ENCODE measurements at places on chromosomes 7 and 10.

GRCh38 chr10:99689461-99689860, 30.2 kb downstream of the ENTPD7 start:
- DNase-seq = no peak

DNA sequence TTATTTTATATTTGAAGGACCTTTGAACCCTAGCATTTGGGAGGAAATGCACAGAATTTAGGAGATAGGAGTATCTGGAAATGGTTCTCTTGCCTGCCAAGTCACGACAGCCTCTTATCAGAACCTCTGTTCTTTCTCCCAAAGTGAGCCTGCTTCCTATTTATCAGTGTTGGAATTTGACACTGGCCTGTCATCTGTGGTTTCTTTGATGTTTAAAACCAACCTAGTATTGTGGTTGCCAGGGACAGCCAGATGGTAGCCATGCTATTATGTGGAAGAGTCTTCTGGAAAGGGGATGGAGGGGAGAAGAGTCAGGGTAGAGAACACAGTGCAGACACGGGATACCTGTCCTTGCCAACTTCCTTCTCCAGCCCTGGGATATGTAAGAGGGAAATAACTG, 21.1 kb downstream of the ZNF282 start:
- no peak for DNase-seq

DNA sequence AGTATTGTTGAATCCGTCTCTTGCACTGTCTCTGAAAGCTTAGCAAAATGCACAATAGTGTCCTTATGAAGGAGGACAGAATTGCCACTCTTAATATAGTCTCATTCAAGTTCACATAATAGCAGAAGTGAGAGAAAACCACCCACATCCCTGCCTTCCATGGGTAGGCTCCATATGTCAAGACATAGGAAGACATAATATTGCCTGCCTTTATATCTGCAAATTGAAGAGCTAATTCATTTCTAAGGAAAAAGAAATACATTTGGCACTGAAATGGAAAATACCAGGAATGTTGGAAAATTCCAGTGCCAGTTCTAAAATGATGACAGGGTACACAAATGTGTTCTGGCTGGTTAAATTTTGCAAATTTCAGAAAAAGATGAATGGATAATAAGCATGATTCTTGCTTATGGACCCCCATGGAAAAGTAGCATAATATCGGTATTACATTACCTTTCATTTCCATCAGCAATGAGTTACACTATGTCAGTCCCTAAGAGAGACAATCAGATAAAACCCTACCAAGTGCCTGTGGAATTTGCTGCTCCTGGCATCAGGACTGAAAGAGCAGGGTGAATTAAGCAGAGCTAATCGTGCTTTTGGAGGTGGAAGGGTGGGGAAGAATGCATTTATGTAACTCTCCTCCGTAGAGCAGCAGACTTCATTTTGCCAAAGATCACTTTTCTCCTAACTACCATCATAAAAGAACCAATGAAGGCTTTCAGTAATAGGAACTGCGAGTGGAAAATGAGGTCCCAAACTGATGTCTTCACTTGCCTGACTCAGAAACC, 312.6 kb downstream of the FGFR2 start:
- DNase-seq = no peak

DNA sequence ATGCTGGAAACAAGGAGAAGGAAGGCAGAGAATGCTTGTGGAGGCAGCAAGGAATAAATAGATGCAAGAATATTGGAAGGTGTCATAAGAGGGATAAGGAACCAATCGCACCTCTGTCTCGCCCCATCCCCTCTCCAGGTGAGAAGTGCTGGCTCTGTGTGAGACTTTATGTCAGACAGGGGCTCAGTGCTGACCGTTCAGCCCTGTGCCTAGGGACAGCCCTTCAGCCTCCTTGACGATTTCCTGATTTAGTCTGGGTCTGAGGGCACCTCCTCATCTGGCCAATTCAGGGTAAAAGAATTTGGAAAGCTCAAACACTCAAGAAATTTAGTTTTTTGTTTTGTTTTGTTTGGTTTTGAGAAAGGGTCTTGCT, 54.9 kb downstream of the FAM241B start:
- no peak for DNase-seq

DNA sequence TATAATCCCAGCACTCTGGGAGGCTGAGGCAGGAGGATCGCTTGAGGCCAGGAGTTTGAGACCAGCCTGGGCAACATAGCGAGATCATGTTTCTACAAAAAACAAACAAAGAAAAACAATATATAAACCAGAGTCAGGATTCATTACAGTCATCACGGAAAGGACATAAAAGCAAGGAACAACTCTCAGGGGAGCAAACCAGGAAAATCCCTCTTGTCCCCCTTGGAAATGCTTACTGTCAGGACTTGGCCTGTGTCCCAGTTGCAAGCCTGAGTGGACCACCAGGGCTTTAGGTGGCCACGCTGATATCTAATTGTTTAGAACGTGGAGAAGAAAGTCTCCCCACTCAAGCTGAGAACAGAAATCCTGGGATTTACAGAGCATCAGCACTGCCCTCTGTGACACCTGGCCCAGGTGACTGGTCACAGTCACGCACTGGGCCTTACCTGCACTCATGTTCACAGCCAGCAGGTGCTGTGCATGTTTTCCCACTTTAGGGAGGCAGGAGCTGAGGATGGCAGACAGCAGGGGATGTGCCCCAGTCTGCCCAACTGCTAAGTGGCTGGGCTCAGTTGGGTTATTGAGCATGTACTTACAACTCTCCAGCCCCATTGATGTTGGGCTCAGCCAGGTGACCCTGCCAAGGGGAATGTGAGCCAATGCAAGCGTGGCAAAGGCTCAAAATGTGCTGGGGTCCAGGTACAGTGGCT, 60.9 kb downstream of the TMEM130 start:
- DNase-seq = no peak

DNA sequence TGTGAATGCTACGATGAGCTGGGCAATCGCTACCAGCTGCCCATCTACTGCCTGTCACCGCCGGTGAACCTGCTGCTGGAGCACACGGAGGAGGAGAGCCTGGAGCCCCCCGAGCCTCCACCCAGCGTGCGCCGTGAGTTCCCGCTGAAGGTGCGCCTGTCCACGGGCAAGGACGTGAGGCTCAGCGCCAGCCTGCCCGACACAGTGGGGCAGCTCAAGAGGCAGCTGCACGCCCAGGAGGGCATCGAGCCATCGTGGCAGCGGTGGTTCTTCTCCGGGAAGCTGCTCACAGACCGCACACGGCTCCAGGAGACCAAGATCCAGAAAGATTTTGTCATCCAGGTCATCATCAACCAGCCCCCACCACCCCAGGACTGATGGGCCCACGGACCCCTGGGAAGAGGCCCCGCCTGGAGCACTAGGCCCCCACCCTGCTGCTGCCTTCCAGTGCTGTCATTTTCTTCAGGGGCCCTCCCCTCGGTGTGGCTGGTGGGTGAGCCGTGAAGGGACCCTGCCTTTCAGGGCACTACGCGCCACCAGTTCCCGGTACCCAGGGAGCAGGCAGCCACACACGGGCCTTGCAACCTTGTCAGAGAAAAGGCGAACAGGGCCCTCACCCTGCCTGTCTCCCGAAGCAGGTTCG, 2.3 kb upstream of the ANKRD2 start:
- DNase-seq = no peak

- no peak for DNase-seq
Measured at GRCh38 chr7:41418337-41418736, 284.6 kb downstream of the INHBA start.

DNA sequence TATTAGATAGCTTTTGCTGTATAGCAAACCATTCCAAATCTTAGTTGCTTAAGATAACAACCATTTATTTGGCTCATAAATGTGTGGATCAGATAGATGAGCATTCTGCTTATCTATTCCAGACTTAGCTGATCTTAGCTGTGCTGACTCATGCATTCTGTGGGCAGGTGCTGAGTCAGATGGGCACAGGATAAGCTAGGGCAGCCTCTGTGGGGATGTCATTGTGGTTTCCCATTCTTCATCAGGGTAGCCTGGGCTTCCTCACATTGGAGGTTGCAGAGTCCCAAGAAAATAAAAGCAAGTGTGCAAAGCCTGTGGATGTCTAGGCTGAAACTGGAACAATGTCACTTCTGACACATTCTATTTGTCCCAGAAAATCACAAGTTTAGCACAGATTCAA, 917.0 kb downstream of the TYW1 start:
- DNase-seq = no peak

DNA sequence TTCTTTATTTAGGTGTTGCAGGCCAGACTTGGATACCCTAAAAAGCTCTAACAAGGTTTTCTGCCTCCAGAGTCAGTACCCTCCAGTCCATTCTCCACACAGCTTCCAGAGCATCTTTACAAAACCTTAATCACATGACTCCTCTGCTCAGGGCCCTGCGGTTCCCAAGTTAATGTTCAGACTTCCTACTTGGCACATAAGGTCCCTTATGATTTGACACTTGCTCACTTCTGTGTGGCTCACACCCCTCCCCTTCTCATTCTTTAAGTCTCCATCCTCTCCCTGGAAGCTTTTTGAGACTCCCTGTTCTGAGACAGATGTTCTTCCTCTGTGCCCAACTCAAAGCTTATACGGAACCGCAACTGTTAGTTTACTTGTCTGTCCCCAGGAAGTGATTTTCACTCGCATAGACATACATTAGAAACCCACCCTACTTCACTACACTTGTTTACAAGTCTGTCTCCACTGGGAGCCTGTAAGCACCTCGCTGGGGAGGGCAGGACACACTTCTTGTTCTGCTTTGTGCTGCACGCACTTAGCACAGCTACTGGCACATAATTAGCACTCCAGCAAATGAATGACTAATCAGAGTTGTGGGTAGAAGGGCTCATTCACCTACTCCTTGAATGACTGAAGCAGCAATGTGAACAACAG, 154.3 kb upstream of the LAMB4 start:
- DNase-seq = no peak

GRCh38 chr10:11626071-11626470, 14.6 kb upstream of the USP6NL start:
- DNase-seq = no peak

DNA sequence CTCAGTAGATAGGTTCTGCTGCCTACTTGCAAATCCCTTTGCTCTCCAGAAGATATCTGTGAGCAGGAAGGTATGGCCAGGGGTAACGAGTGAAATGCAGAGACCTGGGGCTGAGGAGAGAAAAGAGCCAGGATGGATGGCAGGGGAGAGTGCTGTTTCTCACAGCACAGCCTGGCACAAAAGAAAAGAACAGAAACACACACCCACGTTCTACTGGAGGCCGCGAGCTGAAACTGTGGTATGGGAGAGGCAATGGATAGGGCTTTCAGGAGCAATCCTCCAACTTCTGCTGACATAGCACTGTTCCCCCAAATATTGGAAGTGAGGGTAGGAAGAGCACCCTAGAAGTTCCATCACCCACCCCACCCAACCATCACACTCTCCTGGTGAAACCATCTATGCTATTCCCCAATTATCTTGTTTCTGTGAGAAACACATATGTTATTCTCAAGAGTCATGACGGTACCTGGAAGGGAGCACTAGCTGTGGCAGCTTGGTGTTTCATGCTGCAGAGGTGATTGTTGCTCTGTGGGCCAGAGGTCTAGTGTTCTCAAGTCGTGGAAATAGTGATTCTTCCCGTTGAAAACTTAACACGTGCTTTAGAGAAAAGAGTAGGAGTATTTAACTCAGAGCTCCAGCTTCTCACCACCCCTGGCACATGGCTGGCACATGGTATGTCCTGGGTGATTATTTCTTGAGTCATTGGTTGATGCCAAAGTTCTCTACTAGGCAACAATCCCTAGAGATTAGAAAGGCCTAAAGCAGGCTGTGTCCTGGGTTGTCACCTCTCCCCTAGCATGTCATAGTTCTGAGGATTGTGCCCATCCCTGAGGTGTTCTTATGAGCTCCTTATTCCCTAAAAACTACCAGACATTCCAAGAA, 198.3 kb downstream of the PLXNA4 start:
- no peak for DNase-seq

DNA sequence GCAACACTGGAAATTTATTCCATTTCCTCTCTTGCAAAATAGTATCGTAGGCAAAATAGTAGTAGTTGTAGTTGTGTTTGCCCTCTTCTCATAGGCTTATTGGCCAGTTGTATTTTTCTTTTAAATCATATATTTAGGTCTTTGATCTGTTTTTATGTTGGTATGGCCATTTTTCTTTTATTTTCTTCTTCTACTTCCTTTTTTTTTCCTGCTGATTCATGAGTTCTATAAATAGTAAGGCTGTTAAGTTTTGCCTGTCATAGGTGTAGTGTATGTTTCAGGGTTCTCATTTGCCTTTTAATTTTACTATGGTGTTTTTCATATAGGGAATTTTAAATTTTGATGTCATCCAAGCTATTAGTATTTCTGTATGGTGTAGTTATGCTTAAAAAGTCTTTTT, 25.4 kb upstream of the MRC1 start:
- DNase-seq = no peak

- peak; percentile 3 for DNase-seq
Measured at GRCh38 chr10:92839191-92840085, 8.9 kb upstream of the EXOC6 start.

GRCh38 chr7:107179326-107180164, 10.7 kb downstream of the HBP1 start:
- DNase-seq = no peak

GRCh38 chr10:129896136-129896859, 67.8 kb downstream of the EBF3 start:
- DNase-seq = no peak

GRCh38 chr7:152661479-152661878, 14.5 kb downstream of the XRCC2 start:
- no peak for DNase-seq

DNA sequence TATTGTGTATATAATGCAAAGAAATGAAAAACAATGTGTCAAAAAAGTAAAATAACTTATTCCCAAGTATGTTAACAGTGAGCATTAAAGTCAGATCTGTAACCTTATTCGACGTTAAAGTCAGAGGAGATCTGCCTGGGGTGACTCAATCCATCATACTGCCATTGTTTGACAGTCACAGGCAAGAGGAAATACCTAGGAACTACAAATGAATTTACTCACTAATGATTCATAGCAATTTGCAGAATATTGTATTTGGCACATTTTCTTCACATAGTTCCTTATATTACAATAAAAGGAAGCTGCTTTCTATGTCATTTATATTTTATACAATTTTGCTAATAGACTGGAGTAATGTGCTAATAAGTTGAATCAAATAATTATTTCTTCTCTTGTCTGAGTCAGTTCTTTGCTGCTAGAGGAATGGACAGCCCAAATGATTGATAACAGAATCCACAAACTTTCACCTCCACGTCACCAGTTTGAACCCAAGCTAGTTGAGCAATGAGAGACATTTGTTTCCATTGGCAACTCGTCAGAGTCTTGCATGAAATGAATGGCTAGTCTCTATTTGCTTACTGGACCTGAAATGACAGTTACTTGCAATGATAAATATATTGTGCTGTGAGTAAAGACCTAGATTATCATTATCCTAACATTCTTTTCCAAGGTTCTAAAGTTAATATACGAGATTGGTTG, 48.5 kb upstream of the TMEM106B start:
- DNase-seq = no peak

GRCh38 chr7:21771906-21772610, 173.6 kb downstream of the CDCA7L start:
- DNase-seq = no peak

- DNase-seq = no peak
Measured at GRCh38 chr7:156988343-156989185, 21.9 kb downstream of the MNX1 start.

GRCh38 chr7:157795199-157795598, 458.4 kb downstream of the DNAJB6 start:
- DNase-seq = no peak

All from bone marrow (tissue), 2 donors.